ENCODE measurements at places on chromosomes 13 and 19.

- DNase-seq: no peak
Measured at GRCh38 chr19:52659013-52659412, 20.9 kb upstream of the ZNF83 start.

DNA sequence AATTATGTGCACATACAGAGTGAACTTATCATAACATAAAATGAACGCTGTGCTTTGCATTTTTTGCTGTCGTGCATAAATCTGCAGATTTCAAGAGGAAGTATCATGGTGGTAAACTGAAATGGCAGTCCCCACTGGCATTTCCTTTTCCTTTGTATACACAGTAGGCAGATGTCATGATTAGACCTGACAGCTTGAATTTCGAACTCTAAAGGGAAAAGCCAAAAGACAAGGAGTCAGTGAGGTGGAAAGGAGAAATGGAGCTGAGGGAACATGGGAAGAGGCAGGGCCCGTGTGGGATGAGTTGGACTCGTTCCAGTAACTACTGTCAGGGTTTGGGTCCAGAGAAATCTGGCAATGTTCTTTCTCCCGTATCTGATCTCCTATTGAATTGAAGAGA, 454.1 kb upstream of the SGCG start:
- no peak for DNase-seq

- DNase-seq: no peak
Measured at GRCh38 chr19:31506102-31506501, 156.9 kb upstream of the TSHZ3 start.

DNA sequence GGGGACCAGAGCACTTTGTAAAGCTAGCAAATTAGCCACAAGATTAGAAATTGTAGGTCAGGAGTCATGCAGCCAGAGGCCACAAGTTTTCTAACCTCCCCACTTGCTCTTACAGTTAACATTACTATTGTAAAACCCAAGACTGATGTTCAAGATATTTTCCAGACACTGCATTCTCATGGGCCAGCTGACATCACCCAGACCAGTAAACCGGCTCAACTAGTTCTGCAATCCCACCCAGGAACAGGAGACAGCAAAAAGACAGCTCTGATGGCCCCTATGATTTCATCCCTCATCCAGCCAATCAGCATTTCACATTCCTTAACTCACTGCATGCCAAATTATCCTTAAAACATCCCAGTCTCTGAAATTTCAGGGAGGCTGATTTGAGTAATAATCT, 178.5 kb downstream of the PRR20E start:
- no peak for DNase-seq

GRCh38 chr13:30866677-30867076, 39.4 kb upstream of the MEDAG start:
- DNase-seq: peak; percentile 43

DNA sequence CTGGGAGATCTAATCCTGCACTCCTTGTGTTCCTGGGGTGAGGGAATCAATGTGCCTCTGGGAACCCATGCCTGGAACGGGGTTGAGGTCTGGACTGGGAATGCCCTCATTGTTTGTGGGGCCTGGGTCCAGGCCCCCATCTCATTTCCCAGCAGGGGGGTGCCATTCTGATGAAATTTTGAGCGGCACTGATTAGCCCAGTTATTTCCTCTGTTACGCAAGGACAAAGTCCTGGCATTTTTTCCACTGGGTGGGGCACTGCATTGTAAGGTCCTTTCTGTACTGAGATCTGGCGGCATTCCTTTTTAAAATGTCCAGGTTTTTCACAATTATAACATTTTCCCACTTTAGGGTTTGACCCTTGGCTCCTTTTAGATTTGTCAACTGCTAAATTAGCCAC, 14.8 kb downstream of the FPR3 start:
- no peak for DNase-seq

DNA sequence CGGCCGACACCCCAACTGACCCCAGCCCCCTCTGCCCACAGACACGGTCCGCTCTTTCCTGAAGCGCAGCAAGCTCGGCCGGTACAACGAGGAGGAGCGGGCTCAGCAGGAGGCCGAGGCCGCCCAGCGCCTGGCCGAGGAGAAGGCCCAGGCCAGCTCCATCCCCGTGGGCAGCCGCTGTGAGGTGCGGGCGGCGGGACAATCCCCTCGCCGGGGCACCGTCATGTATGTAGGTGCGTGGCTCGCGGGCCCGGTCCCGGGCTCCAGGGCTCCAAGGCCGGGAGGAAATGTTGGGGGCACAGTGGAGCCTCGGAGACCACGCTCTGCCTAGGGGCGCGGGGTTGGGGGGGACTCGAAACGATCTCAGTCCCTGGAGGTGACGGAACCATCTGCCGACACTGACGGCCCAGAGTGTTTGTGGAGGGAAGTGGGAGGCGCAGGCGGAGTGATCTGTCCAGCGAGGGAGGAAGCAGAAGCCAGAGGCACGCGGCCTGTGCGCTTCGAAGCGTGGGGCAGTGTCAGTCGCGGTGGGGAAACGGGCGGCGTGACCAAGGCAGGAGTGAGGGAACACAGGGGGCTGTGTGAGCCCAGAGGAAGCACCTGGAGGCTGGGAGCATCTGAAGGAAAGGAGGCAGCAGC, 6.3 kb downstream of the TBCB start:
- DNase-seq: no peak

DNA sequence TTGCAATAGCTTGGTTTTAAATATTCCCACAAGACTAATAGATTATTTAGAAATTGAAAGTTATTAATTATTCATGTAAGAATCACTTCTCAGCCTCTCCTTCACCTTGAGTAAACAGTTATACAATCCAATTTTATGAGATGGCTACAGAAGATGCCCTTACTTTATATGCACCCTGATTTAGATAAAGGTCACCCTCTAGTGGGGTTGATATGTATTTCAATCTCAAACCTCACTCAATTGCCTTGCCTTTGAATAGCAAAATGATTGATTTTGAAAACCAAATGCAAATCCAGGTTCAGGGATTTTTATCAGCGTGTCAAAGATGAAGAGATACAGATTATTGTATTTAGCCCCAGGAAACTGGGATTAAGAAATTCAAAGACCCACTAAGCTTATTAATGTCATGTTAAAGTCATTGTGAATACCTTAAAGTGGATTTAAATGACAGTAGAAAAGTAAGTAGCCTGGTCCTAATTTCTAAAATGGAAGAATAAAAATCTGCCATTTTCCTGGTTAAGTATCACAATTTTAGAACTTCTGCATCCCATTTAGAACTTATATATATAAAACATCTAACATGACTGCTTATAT, 305.1 kb downstream of the ITGBL1 start:
- no peak for DNase-seq

GRCh38 chr13:39915418-39915817, 260.0 kb downstream of the COG6 start:
- DNase-seq: no peak

GRCh38 chr19:38657633-38658222, 10.3 kb downstream of the ACTN4 start:
- no peak for DNase-seq

GRCh38 chr13:48961379-48961778, 14.3 kb upstream of the FNDC3A start:
- no peak for DNase-seq

DNA sequence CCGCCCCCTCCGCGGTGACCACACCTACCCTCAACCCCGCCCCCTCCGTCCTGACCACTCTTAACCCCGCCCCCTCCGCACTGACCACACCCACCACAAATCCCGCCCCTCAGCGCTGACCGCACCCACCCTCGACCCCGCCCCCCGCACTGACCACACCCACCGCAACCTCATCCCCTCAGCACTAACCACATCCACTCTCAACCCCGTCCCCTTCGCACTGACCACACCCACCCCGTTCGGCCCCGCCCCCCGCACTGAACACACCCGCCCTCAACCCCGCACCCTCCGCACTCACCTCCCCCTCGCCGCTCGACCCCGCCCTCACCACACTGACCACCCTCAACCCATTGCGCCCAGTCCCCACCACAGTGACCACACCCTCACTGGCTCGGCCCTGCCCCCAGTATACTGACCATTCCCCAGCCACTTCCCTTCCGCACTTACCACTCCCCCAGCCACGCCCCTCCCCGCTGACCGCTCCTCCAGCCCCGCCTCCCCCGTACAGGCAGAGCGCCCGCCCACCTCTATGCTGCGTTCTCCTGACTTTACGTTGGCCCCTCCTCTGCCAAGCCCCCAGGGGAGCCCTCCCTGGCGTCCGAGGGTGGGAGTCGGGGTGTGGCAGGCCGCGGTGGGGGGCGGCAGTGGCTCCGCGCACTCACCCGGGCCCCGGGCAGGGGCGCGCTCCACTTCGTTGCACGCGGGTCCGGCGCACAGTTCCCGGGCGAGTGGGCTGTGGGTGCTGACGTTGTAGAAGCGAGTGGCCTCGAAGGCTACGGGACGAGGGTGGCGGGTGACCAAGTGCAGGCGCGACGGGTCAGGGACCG, 8.4 kb downstream of the F2RL3 start:
- DNase-seq: no peak

DNA sequence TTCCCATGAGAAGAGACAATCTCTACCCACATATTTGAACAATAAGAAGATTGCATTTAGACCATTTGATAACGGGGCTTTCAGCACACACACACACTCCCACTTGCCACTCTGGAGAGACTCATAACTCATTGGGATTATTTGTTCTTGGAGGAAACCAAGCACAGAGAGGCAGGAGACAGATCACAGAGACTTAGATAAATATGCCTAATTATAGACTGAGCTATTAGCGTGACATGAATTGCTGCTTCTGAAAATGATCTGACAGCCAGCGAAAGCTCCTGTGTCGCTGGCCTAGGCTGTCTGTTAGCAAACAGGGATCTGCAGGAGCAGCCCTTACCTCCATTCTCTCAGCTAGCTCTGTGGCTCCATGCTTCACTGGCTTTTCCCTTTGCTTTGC, 111.4 kb downstream of the CCNA1 start:
- DNase-seq: no peak

DNA sequence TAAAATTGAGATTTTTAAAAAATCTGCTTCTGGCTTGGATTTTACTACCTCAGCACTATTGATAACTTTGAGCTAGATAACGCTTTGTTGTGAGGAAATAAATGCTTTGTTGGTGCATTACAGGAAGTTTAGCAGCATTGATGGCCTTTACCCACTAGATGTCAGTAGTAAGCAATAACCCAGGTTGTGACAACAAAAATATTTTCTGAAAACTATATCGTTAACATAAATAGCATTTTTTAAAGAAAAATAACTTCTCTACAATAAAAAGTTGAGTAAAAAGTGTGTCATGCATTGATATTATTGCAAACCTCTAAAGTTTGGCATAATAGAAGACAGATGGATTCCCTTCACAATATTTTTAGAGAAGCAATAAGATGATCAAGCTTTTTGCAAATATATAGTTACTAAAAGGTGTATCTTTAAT, 1246.5 kb downstream of the UQCRFS1 start:
- no peak for DNase-seq

GRCh38 chr13:48275507-48275906, 28.0 kb upstream of the RB1 start:
- DNase-seq: no peak

- peak; percentile 90 for DNase-seq
Measured at GRCh38 chr13:20182231-20182846, 10.4 kb downstream of the GJB2 start.

DNA sequence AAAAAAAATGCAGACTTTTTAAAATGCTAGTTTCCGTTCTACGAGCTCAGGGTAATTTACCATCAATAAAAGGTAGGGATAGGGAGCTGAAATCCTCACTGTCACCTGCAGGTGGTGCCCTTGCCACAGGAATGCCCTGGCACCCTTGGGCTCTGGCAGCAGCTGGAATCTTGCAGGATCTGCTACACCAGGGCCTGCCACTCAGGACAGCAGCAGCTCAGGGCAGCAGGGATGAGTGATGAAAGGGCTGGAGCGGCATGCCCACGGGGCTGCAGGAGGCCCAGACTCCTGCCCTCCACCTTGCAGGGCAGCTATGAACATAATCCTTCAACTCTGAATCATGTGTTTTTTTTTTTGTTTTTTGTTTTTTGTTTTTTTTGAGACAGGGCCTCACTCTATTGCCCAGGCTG, 54.0 kb downstream of the GNG7 start:
- peak; percentile 55 for DNase-seq

GRCh38 chr13:76461999-76462398, 424.2 kb downstream of the KCTD12 start:
- DNase-seq: no peak

GRCh38 chr19:11142528-11143171, 12.9 kb downstream of the SPC24 start:
- no peak for DNase-seq

DNA sequence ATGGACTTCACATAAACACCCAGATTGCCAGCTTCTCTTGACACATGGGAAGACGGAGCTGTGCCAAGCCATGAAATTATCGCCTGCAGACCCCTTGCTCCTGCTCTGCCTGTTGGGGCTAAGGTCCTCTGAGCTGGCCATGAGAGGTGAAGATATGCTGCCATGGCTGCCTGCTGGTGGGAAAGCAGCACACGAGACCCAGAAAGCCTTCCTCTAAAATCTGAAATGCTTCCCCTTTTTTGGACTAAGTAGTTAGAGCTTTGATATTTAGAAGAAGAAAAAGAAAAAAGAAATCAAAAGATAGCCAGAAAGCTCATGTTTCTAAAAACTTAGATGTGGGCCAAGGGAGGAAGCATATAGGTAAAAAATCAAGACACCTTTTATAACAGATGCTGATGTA, 11.2 kb downstream of the WDFY2 start:
- no peak for DNase-seq

GRCh38 chr19:1863638-1864479, 480 bp upstream of the KLF16 start:
- DNase-seq: peak; percentile 66

- DNase-seq: no peak
Measured at GRCh38 chr19:33546656-33547055, 25.1 kb upstream of the PEPD start.

- no peak for DNase-seq
Measured at GRCh38 chr13:40518481-40518882, 148.0 kb downstream of the FOXO1 start.

DNA sequence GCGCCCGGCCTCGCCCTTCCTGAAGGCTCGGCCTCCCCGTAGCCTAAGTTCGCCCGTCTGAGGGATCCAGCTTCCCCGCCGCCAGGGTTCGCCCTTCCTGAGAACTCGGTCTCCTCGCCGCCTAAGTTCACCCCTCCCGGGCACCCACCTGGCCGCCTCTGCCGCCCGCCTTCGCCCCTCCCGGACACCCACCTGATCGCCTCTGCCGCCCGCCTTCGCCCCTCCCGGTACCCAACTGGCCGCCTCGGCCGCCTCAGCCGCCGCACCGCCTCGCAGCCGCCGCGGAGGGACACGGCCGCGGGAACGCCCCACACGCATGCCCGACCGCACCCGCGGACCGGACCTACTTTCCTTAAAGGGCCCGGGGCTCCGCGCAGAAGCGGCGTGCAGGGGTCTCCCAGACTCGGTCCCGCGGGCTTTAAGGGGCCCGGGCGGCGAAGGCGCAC, at the start of gene MOB3A:
MOB3A (minus strand) TSS at position 293 of the 446 bp plus-strand sequence. CDS start 17,766 bp downstream, outside the sequence.
- DNase-seq: peak; percentile 86

- no peak for DNase-seq
Measured at GRCh38 chr19:50508843-50509190, 2.2 kb downstream of the JOSD2 start.

GRCh38 chr13:113157206-113157928, 1.1 kb upstream of the PROZ start:
- no peak for DNase-seq

- peak; percentile 61 for DNase-seq
Measured at GRCh38 chr19:38134540-38135149, 89.4 kb downstream of the DPF1 start.
